H9 (cell line): ENCODE measurements at places on chromosomes 1 and 21.

DNA sequence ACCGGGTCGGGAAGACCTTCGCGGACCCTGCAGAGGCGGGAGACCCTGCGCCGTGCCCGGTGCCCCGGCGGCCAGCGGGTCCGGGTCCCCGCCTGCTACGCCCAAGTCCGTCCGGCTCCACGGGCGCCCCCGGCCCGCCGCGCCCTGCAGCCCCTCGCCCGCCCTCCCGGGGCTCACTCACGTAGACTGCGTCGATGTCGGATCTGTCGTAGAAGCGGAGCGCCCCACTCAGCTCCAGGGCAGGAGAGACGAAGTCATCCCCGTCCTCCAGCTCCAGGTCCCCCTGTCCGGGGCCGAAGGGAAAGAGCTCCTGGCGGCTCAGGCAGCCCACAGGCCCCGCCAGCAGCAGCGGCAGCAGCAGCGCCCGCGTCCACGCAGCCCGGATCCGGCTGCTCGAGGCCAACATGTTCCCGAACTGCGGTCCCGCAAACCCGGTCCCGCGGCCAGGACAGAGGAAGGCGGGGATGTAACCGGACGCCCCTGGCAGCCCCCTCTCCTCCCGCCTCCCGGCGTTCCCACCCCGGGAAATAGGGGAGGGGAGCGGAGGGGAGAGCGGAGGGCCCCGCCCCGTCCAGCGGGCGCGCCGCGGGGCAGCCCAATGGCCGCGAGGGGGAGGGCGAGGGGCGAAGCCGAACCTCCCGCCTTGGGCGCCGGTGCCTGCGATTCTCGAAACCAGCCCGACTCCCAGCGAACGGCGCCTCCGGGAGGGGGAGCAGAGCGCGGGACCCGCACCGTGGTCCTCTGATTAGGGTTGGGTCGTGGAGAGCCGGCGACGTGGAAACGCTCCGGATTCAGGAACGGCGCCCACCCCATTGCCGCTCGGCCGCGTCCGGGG lies at the start of gene NID1:
Gene NID1, minus strand, starts transcription at position 417 of the 835 bp plus-strand sequence. Its CDS starts 11 bp downstream, at position 406.
- H3K4me3 ChIP-seq = peak within 1 kb of the TSS; percentile 85
- H3K36me3 ChIP-seq = no peaks in the 10 kb centered on the region
- peaks cover 5% of the 10 kb centered on the region; the same call in 1 of the 2 replicates for H3K27me3 ChIP-seq

DNA sequence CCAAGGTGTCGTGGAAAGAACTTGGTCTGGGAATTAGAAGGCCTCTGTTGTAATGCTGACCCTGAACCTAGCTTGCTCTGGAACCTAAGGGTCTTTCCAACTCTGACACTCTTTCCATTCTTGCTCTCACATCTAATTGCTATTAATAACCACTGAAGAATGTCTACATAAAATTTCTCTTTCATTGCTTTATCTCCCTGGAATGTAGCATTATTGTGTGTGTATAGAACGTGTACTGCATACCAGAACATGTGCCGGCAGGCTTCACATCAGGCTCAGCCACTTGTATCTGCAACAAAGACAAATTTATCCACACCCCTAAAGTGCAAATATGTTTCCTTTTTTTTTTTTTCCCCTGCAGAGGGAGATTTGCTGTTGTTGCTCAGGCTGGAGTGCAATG lies 13.9 kb upstream of the LAX1 start:
- H3K4me3 ChIP-seq = no peak overlapping the region
- H3K36me3 ChIP-seq = no peaks in the 10 kb centered on the region
- no peak for DNase-seq
- H3K27me3 ChIP-seq = no peaks in the 10 kb centered on the region

GRCh38 chr1:19903621-19904020 lies 19.8 kb downstream of the PLA2G2E start:
- H3K4me1 ChIP-seq = no peaks in the 10 kb centered on the region
- H3K27me3 ChIP-seq = no peaks in the 10 kb centered on the region
- H3K36me3 ChIP-seq = peaks cover 87% of the 10 kb centered on the region
- no peak for DNase-seq
- no peak overlapping the region for H3K27ac ChIP-seq

DNA sequence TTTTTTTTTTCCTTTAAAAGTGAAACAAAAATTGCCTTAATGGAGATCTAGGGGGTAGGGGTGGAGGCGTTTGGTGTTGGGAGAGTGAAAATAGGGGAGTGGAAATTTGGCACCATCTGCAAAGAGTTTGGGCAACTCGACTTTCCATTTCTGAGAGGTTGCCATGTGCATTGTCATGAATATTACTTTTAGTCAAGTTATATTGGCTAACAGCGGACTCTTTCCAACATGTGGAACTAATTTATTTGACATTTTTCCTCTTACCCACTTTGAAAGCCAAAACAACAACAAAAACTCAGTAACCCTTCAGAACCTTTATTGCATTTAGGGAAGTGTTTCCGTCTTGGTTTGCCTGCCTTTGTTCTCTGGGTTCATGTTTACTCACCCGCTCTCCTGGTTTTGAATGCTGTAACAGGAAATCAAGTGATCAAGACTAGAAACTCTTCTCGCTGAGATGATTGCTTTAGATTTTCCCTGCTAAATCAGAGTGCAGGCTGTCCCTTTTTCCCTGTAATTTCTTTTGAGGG lies 70.4 kb downstream of the CACHD1 start:
- DNase-seq = no peak
- peaks cover 21% of the 10 kb centered on the region; the same call in 1 of the 2 replicates for H3K4me1 ChIP-seq
- no peaks in the 10 kb centered on the region for H3K36me3 ChIP-seq
- peak overlapping the region; percentile 47; the same call in 1 of the 3 replicates for H3K4me3 ChIP-seq

GRCh38 chr1:205689479-205689878 lies 9.2 kb upstream of the SLC45A3 start:
- no peak overlapping the region for H3K4me3 ChIP-seq
- no peak overlapping the region for H3K27ac ChIP-seq
- H3K36me3 ChIP-seq = no peaks in the 10 kb centered on the region
- no peak for DNase-seq

DNA sequence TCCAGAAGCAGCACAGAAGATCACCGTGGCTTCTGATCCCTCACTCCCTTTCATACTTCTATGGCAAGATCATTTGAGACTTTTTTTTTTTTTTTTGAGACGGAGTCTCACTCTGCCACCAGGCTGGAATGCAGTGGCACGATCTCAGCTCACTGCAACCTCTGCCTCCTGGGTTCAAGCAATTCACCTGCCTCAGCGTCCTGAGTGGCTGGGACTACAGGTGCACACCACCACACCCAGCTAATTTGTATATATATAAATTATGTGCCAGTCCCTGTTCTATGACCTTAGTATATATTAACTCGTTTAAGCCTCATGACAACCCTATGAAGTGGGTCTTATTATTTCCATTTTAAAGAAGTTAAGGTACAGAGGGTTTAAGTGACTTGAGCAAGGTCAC lies 298.5 kb downstream of the VAV3 start:
- no peak for DNase-seq
- H3K27ac ChIP-seq = no peak overlapping the region
- H3K4me3 ChIP-seq = no peak overlapping the region
- no peaks in the 10 kb centered on the region for H3K27me3 ChIP-seq

DNA sequence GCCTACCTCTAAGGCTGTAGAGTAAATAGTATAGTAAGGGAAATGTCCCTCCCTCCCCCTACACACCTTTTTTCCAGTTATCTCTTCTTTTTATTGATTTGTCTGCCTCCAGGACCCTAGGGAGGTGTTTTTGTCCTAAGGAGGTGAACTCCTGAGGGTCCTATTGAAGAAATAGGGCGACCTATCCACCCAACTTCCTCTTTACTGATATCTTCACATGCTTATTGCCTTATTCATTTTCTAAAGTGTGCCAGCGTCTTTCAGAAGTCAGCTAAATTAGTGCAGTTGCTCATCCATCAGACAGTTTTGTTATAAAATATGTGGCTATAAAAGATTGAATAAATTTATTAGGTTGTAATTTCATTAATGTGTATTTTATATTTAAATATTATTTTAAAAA lies 5.9 kb downstream of the BACH1 start:
- peaks cover 8% of the 10 kb centered on the region; the same call in 1 of the 2 replicates for H3K4me1 ChIP-seq
- no peak for DNase-seq
- H3K27me3 ChIP-seq = no peaks in the 10 kb centered on the region
- no peaks in the 10 kb centered on the region for H3K36me3 ChIP-seq
- H3K27ac ChIP-seq = no peak overlapping the region
- no peak overlapping the region for H3K4me3 ChIP-seq

- no peak for DNase-seq
- peaks cover 3% of the 10 kb centered on the region; the same call in 1 of the 2 replicates for H3K4me1 ChIP-seq
- no peak overlapping the region for H3K4me3 ChIP-seq
- no peak overlapping the region for H3K27ac ChIP-seq
- no peaks in the 10 kb centered on the region for H3K27me3 ChIP-seq
Observed at GRCh38 chr1:212958175-212958574, 7.8 kb downstream of the VASH2 start.

- H3K27me3 ChIP-seq = no peaks in the 10 kb centered on the region
- H3K27ac ChIP-seq = no peak overlapping the region
- DNase-seq = no peak
- H3K4me3 ChIP-seq = no peak overlapping the region
Observed at GRCh38 chr1:201517631-201518030, 10.7 kb upstream of the CSRP1 start.

DNA sequence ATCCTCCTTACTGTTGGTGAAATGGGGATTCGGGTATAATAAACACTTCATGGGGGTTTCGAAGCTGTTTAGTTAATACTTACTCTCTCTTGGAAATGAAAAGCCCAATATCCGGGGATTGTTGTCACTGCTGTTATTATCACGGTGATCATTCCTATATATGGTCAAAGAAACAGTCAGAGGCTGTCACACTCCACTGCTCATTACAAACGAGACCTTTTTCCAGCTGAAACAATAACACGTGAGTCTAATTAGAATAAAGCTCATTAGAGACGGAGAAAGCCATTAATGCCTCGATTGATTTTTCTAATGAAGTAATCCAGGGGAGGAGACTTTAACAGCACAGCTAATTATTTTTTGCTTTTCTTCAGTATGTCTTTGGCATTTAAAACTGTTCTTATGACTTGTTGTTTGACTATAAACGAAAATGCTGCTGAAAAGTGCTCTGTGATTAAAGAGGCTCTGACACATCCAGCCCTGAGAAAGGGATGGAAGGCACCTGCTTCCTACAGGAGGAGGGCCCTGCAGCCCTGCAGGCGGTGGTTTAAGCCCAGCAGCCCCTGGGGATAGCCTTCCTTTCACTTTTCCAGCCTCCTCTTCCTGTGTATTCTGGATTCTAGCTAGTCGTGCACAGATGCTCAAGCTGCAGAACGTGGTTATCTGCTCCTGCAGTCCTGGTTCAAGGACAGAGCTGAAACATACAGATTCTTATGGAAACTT lies 143.6 kb downstream of the EDEM3 start:
- DNase-seq = no peak
- no peaks in the 10 kb centered on the region for H3K27me3 ChIP-seq
- H3K4me3 ChIP-seq = no peak overlapping the region

DNA sequence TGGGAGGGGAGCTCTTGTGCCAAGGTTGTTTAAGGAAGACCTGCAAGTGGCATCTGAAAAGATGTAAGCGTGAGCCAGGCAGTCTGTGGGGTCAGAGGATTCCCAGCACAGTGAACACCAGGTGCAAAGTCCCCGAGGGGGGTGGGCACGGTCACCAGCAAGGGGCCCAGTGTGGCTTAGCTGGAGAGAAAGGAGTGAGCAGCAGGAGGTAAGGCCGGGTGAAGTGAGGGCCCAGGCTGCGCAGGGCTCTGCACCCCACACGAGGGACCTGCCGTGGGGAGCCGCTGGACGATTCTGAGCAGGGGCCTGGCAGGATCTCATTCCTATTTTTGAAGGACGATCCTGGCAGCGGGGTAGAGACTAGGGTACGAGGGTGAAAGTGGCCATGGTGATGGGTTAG lies 4.1 kb downstream of the DDOST start:
- H3K36me3 ChIP-seq = peaks cover 43% of the 10 kb centered on the region; the same call in 2 of the 3 replicates
- no peaks in the 10 kb centered on the region for H3K4me1 ChIP-seq
- H3K27me3 ChIP-seq = no peaks in the 10 kb centered on the region
- H3K27ac ChIP-seq = no peak overlapping the region
- no peak overlapping the region for H3K4me3 ChIP-seq

- H3K4me1 ChIP-seq = peaks cover 3% of the 10 kb centered on the region; the same call in 1 of the 2 replicates
- no peaks in the 10 kb centered on the region for H3K27me3 ChIP-seq
- H3K27ac ChIP-seq = no peak overlapping the region
- H3K36me3 ChIP-seq = peaks cover 12% of the 10 kb centered on the region; the same call in 2 of the 3 replicates
- DNase-seq = no peak
Observed at GRCh38 chr21:19603011-19603593, 1199.5 kb upstream of the TMPRSS15 start.

DNA sequence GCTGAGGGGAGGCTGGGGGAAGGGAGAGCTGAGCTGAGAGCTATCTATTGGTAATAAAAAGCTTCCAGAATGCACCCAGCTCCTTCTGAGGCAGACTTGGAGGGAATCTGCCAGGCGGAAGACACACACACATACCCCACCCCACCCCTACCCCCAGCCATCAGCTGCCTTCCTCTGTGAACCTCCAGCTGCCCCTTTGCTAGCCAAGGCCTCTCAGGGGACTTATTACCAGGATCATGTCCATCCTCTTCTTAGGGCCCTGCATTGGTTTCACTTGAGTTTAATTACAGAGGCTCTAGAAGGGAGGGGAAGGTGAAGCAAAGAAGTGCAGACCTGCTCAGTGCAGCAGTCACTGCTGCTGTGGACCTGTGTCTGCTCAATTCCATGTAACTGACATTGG lies 156.4 kb downstream of the OMA1 start:
- H3K4me3 ChIP-seq = no peak overlapping the region
- H3K36me3 ChIP-seq = no peaks in the 10 kb centered on the region
- peaks cover 12% of the 10 kb centered on the region; the same call in 1 of the 2 replicates for H3K4me1 ChIP-seq

DNA sequence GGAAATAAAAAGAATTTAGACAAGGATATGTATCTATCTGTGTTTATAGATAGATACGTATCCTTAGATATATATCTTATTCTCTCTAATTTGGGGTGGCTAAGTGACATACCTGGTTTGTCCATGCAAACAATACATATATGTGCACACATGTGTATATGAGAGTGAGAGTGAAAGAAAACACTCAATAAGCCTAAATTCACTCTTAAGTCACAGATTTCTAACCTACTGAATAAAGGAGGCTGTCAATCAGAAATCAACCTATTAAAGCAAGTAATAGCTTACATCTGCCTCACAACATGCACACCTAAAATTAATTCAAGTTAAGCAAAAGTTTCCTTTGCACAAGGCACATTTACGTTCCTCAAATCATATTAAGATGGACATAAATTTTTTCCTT lies 106.9 kb upstream of the LBR start:
- peaks cover 6% of the 10 kb centered on the region for H3K36me3 ChIP-seq
- no peak overlapping the region for H3K4me3 ChIP-seq
- no peaks in the 10 kb centered on the region for H3K27me3 ChIP-seq
- DNase-seq = no peak

GRCh38 chr1:109468903-109469302 lies 2.6 kb downstream of the SYPL2 start:
- no peak for DNase-seq
- H3K27ac ChIP-seq = no peak overlapping the region
- H3K27me3 ChIP-seq = peaks cover 14% of the 10 kb centered on the region; the same call in 1 of the 2 replicates
- no peak overlapping the region for H3K4me3 ChIP-seq
- H3K4me1 ChIP-seq = no peaks in the 10 kb centered on the region; the same call in 1 of the 2 replicates
- H3K36me3 ChIP-seq = no peaks in the 10 kb centered on the region
